Stimulated activated CD4-positive, alpha-beta T cell treated with anti-CD3 and anti-CD28 coated beads, Interleukin-4, amount 100 ng/mL, for 4 hours (primary cell): ENCODE measurements at places on chromosomes 13 and 19.

DNA sequence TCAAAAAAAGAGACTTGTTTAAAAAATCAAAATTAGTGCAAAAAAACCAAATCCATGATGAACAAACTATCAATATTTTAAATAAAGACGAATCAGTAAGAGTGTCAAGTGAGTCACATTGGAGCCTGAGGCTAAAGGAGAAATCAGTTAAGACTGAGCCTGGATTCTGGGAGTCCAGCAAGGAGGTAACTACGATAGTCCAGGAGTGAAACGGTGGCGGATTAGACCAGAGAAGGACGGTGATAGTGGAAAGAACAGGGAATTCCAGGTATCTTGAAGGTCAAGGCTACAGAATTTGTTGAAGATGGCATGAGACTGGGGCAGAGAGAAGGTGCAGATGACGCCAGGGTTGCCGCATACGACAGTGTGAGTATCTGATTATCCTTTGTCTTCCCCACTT lies 7.0 kb upstream of the NPAS1 start:
- DNase-seq, result no peak

GRCh38 chr13:110281736-110282135 lies 25.2 kb downstream of the COL4A1 start:
- DNase-seq, result no peak

DNA sequence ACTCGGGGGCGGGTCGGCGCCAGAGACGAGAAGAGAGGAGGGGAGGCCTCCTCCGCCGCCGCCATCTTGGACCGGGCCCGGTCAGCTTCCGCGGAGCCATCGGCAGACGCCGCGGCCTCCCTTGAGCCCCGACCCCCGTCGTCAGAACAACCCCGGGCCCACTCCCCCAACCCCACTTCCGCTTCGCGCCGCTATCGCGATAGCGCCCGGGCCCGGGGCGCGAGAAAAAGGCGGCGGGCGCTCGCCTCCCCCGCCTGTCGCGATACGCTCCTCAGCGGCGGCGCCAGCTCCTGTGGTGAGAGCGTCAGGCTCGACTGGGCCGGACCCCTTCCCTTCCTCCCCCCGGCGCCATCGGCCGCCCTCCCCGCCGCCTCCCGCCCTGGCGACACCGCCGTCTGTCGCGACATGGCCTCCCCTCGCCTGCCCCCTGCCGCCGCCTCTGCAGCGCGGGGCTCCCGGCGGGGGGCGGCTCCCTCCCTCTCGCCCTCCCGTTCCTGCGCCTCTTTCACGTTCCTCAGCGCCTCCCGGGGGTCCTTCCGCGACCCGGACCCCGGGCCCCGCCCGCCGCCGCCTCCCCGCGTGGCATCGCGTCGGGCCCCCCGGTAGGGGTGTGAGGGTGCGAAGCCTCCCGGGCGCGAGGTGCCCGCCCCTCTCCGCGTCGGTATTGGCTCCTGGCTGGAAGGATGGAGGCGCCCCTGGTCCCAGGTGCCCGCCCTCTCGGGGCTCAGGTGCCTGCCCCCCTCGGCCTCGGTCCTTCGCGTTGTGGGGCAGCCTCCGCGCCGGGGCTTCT lies at the start of gene CNOT3:
Gene CNOT3 (plus strand): TSS at position 64 of the 790 bp plus-strand sequence. CDS start 5,217 bp downstream, outside the sequence.
- peak; percentile 11 for DNase-seq

DNA sequence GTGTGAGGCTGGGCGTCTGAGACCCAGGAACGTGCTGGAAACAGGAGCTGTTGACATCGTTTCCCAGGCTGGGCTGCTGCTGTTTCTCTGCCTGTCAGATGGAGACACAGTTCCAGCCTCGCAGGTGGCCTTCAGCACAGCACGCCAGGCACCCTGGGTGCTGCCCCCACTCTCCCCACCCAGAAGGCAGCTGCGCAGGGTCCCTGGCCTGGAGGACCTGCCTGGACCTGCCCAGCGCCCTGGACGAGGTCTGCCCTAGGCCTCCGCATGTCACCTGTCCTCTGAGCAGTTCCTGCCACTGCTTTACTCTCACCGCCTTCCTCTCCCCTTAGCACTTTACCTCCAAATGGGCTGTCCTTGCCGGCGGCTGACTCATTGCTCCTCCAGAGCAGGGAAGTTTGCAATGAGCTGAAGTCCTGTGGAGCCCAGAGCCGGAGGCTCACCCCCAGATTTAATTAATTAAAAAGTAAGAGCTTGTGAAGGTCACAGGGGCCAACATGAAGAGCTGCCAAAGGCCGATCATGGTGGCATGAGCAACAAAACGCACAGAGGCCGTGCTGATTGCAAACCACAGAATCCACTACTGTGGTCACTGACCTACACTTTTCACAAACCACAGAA lies 32.2 kb downstream of the C13orf46 start:
- no peak for DNase-seq

DNA sequence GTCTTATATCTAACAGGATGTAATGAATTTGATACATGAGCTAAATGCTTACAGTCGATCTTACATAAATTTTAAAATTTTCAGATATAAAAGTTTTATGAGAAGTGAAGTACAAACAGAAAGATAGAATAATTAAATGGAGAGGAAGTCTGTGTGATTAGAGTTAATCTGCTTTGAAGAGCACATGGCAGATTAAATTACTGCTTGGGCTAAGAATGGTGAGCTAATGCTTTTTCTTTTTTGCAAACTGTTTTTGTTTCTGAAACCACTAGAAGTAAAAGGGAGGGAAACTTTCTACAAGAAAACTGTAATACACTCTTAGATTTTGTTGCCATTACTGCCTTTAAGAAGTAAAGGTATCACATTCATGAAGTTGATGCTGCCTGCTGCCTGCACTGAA lies 96.3 kb upstream of the SPRY2 start:
- no peak for DNase-seq

DNA sequence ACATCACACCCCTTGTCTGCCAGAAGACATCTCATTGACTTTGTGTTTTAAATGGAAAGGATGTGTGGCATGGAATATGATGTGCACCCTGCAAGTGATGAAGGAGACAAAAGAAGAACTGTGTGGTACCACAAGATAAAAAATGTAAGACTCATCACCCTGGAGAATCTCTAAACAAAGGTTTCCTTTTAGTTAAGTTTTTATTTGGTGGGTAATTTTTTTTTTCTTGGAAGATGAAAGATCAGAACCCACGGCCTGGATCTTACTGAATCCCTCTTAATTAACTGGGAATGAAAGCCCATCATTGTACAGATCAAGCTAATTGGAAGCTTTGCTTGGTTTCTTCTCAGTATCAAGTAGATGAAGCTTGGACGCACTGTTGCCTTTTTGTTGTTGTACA lies 129.6 kb downstream of the DCLK1 start:
- no peak for DNase-seq

DNA sequence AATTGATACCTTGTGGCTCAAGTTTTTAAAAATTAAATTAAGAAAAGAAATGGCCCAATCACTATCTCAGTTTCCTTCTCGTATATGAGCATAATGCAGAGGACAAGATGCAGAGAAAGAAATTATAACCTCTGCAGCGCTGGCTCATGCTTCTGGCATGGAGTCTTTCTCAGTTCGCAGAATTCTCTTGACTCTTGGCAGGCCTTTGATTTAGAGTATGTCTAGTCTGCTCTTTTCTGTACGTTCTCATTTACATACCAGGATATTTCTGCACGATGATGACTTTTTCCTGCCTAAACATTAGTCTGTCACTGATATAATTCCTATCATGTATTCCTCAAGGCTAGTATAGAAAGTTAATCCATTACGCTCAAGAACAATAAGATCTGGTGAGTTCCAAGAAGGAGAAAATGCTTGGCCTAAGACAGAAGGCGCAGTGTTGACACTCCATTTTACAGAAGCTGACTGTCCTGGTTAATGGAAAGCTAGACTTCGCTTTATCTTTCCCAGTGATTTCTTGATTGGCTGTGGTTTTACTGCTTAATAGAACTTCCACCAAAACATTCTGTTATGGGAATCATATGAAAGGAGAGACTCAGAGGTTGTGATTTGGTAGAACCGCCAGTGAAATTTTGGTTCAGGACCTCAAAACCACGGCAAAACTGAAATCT lies 1.7 kb upstream of the SMAD9 start:
- no peak for DNase-seq

- DNase-seq, result no peak
These were observed 4.1 kb upstream of the DLL3 start for GRCh38 chr19:39494661-39495060.

DNA sequence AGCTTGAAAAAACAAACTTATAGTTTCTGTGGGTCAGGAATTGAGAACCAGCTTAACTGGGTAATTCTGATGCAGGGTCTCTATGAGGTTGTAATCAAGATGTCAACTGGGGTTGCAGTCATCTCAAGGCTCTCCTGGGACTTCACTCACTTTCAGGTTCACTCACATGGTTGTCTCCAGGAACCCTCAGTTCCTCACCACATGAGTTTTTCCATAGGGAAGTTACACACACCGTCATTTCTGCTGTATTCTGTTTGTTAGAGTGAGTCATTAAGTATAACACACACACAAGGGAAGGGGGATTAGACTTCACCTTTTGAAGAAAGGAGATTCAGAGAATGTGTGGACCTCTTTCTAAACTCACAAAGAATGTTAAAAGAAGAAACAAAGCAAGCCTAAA lies 34.9 kb upstream of the MLNR start:
- DNase-seq, result no peak

DNA sequence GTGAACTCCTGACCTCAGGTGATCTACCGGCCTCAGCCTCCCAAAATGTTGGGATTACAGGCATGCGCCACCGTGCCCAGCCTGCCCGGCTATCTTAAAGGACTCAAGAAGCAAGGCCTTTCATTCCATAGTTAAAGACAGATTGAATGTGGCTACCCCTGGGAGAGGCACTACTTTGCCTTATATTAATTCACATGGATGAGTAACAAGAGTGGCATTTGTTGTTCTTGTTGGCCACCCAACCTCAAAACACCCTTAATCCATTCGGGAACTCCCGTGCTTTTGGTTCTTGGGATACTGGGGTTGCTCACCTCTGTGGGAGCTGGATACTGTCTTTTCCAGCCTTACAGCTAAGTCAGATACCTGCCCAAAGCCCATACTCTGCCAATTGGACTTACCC lies 34.4 kb upstream of the ABCC4 start:
- DNase-seq, result no peak

DNA sequence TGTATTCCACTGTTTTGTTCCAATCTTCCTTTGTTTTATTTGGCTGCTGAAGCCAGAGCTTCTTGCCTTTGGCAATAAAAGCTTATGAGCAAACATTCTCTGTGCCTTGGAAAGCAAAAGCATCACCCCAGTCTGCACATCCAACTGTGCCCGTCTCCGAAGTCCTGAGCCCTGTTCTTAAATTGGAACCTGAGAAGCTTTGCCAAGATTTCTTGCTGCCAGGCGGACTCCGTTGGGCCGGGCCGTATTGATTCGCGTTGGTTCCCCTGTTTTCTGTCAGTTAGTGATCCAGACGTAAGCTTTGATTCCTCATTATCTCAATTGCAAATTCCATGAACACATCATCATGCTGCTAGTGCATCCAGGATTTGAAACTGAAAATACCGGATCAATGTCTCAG lies 793.0 kb downstream of the OLFM4 start:
- DNase-seq, result no peak

GRCh38 chr13:110509971-110510786 lies 51.3 kb downstream of the RAB20 start:
- DNase-seq, result no peak

GRCh38 chr13:40063278-40063698 lies 407.8 kb downstream of the COG6 start:
- DNase-seq, result no peak

DNA sequence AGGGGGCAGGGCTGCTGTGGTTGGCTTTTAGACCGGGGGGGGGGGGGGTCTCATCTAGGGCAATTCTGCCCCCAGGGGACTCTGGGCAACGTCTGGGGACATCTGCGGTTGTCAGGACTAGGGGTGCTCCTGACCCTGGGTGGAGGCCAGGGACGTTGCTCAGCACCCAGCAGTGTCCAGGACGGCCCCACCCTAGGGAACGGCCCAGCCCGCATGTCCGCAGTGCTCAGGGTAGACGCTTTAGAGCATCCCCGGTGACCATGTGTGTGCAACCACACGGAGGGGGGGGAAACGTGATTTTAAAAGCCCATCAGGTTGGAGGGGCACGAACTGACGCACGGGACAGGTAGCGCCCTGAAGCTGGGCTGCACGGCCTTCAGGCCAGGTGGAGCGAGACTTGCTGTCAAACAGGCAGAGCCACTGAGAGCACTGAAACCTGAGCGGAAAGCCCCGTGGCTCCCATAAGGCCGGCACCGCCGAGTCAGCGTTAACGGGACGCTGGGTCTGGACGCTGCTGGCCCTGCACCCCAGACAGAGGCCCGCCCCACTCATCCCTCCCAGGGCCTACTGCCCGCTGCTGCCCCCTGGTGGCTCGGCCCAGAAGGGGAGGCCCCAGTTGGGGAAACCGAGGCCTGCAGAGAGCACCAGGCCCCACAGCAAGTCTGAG lies 8.3 kb downstream of the CACTIN start:
- DNase-seq, result peak; percentile 29

DNA sequence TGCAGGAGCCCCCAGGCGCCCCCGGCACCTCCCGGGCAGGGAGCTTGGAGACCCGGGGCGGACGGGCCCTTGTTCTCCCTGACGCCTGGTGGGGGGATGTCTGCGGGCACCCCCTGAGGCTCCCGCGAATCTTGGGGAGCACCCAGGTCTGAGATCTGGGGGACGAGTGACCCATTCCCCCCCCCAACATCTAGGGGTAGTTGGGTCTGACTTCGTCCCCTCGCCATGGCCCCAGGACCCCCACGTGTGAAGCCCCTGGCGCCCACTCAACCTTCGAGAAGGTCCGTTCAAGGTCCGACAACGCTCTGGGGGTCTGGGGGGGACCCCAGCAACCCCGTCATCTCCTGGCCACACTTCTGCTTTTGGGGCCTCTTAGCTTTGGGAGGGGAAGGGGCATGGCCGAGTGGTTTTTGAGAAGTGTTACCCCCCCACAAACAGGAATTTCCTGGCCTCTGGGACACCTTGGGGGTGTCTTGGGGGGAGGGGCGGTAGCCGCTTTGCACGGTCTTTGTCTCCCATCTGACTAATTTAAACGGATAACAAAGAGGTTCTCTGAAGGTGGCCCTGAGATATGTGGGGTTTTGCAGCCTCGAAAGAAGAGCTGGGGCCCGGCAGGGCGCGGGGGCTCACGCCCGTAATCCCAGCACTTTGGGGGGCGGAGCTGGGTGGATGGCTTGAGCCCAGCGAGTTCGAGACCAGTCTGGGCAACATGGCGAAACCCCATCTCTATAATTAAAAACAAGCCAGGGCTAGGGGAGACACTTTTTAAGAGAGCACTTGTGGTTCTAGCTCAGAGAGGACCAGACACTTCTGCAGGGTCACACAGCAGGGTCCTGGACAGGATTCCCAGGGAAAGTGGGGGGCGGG lies 608 bp downstream of the CNN2 start:
- no peak for DNase-seq

DNA sequence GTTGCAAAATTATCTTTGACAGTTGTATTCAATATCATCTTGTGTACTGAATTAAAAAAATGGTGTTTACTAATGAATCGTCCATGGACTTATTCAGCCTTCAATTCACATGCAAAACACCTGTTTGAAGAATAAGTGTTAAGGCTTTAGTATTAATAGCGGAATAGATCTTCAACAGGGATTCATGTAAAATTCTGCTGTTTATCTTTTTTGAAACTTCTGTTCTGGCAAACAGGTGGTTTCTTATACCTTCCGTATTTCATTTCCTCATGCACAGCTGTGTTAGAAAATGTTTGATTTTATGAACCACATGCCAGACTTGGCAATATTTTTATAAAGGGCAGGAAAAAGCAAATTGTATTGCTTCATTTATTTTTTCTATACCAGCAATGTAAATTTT lies 255.7 kb downstream of the DACH1 start:
- DNase-seq, result no peak
